ENCODE measurements at places on chromosomes 2 and 18.

- peak; percentile 70 for DNase-seq
These were observed 140.3 kb downstream of the RPIA start for GRCh38 chr2:88831792-88832248.

DNA sequence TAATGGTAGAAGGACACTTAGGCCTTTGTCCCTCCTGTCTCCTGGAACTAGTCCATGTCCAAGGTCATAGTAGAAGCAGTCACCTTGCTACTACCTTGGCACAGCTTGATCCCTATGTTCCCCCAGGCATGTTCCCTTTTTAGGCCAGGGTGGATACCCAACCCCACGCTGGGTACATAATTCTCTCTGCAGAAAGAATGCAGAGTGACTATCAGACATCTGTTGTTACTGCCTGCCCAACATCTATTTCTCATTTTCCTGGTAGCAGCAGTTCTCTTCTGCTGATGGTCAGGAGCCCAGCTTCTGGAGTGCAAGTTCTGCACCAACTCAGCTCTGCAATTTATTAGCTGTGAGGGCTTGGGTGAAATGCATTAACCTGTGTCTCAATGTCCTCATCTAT is 4.4 kb upstream of the METTL21A start:
- DNase-seq, result no peak

GRCh38 chr2:108217211-108217610 is 22.6 kb upstream of the SULT1C3 start:
- DNase-seq, result no peak

GRCh38 chr2:12399240-12399639 is 317.5 kb upstream of the TRIB2 start:
- DNase-seq, result no peak

DNA sequence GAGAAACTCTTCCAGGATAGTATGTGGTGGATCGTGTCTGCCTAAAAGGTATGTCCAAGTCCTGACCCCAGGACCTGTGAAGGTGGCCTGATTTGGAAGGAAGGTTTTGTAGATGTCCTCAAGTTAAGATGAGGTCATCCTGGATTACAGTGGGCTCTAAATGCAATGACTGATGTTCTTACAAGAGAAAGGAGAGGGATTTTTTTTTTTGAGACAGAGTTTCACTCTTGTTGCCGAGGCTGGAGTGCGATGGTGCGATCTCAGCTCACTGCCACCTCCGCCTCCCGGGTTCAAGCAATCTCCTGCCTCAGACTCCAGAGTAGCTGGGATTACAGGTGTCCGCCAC is 19.9 kb downstream of the MBP start:
- peak; percentile 63 for DNase-seq

- no peak for DNase-seq
These were observed 406.0 kb upstream of the POU3F3 start for GRCh38 chr2:104447831-104448434.

DNA sequence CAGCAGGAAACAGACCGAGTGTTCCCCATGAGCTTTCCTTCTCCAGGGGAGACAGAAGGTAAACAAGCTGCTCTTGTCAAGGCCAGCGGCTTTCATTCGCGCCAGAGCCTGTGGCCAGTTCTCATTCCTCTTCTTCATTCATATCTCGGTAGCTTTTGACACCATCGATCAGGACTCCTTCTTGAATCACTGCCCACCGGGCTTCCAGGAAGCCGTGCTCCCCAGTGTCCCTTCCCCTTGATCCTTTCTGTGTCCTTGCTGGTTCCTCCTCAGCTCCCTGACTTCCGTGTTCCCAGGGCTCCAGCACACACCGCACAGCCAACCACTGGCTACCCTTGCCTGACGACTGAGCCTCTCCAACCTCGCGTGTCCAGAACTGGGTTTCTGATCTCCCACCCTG is 14.1 kb downstream of the SLC66A3 start:
- no peak for DNase-seq

GRCh38 chr18:26480897-26481795 is 67.2 kb downstream of the KCTD1 start:
- DNase-seq, result no peak

GRCh38 chr2:43636621-43637020 is 439 bp upstream of the PLEKHH2 start:
- DNase-seq, result no peak

GRCh38 chr18:48308755-48309575 is 100.2 kb downstream of the ZBTB7C start:
- no peak for DNase-seq

GRCh38 chr18:28793901-28794300 is 617.0 kb upstream of the CDH2 start:
- DNase-seq, result no peak

DNA sequence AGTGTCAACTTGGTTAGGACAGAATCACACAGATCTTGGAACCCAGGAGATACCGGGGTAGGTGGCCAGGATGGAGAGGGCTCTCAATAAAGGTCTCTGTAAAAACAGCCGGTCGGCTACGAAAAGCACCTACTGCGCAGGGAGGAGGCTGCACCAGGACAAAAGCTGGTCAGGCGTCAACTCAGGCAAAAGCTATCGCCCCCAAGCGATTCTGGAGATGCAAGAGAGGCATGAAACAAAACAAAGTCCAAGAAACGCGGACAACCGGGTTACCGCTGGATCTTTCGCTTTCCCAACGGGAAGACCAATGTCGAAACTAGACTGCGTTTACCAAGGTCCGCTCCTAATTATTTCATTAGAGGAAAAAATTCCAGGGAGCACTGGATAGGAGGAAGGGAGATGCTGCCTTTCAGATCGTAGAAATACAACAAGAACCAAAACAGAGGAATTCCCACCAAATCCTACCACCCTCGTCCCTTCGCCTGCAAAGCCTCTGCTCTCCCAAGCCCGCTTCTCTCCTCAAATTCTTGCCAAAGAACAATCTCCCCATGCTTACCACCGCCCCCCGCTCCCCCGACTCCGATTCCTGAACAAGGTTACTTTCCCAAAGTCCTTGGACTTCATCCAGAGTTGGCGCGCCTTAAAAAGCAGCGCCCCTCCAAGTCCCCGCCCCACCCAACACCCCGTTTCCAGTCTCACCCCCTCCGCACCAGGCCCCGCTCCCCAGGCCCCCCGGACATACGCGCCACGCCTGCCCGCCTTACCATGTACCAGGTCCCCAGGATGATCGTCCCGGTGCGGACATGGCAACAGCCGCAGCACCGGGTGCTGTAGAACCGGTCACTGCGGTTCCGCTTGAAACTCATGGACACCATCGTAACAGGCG is 539 bp downstream of the LAPTM4A start:
- DNase-seq, result peak; percentile 42

DNA sequence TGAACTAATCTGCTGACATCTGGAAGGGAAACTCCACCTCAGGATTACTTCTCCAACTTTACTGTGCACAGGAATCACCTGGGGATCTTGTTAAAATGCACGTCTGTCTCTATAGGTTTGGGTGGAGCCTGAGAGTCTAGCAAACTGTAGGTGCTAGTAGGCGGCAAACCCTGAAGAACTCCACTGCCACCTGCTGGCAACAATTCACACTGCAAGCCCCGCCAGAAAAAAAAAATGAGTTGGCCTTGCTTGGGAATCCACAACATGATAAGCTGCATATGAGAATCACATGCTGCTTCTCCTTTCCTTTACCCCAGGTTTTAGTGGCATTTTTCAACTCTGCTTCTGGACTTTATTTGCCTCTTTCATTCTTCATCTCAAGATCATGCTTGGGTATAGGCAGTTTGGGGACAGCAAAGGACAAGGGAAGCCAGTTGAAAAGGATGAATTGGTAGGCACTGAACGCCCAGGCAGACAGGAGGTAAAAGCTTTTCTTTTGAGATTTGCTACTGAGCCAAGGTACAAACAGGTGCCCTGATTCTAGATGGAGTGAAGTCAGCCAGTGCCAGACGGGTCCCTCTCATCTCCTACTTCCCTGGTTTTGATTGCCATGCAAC is 88.8 kb downstream of the VIT start:
- peak; percentile 87 for DNase-seq

GRCh38 chr2:219060821-219061791 is at the start of gene IHH:
Gene IHH (minus strand): TSS chr2:219060921. CDS start chr2:219060467, 454 bp downstream.
- no peak for DNase-seq

DNA sequence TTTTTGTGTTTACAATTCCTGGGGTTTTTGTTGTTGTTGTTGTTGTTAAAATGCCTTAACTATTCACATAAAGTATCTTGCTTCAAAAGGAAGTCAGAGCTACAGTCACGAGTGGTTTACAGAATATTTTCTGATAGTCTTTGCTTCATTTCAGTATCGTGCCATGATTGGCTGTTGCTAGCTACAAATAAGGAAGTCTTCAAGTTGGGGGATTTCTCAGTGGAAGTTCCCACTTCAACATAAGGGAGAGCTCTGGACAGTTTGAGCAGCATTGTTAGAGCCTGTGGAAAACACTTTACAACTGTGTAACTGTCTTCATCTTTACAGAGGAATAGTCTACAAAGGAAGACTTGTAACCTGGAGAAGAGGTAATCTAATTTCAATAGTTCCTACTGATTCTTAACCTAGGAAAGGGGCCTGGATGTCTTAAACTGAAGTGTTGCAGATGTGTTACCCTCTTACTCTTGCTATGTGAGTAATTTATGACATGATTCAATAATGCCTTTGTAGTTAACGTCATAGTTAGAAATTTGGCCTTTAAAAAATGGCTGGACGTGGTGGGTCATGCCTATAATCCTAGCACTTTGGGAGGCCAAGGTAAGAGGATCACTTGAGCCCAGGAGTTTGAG is 23.4 kb upstream of the TANK start:
- DNase-seq, result peak; percentile 98

DNA sequence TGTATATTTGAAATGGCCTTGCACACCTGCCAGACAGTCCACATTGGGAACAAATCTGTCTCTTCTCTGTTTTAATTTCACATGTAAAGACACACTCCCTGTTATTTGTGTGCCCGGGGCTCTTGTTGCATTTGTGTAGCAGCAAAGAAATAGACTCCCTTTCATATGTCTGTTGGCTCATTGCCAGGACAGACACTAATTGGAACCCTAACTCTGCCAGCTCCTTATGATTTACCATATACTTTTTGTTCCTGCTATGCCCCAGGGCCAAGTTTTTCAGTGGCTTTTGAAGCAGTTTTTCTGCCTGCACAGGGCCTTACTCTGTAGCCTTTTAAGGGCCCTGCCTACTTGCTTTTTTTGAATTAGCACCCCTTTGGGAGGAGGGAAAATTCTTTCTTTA is 396.9 kb downstream of the DLGAP1 start:
- DNase-seq, result no peak

GRCh38 chr2:46448111-46448510 is 31.3 kb upstream of the TMEM247 start:
- DNase-seq, result no peak
